ENCODE measurements at places on chromosomes 2 and 18.

GRCh38 chr2:120601566-120601965 lies 134.1 kb upstream of the GLI2 start:
- no peak for DNase-seq

GRCh38 chr2:223800908-223801307 lies 36.5 kb downstream of the AP1S3 start:
- DNase-seq = no peak

GRCh38 chr2:151947813-151948165 lies 119.6 kb upstream of the ARL5A start:
- DNase-seq = no peak

GRCh38 chr2:65092791-65093190 lies 36.6 kb downstream of the CEP68 start:
- DNase-seq = no peak

DNA sequence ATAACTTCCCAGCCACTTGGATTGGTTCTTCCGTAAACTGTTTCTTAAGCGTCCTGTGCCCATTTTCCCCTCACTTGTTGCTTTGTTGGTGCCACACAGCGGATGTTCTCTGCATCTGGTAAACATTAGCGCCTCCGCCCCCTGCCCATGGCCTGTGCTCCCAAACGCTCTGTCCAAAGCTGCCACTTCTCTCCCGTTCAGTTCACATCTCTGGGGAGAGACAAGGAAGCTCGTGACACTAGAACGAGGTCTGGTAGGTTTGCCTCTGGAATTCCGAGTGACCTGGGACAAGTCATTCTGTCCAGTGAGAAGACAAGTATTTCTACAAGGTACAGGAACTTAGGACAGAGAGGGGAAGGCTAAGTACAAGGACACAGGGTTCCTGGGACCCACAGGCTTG lies 9.4 kb downstream of the COPS9 start:
- no peak for DNase-seq

Measured in NCI-H524 treated with DMSO at 0.1 percent for 48 hours (cell line).